ENCODE measurements at places on chromosomes 4 and X. TPM values are rescaled to one million over a fixed set of nuclear protein-coding genes. Genes with fewer than 3 reads are reported as not detected.

GPAT3 gene
- 2.1 TPM for total RNA-seq

DNA sequence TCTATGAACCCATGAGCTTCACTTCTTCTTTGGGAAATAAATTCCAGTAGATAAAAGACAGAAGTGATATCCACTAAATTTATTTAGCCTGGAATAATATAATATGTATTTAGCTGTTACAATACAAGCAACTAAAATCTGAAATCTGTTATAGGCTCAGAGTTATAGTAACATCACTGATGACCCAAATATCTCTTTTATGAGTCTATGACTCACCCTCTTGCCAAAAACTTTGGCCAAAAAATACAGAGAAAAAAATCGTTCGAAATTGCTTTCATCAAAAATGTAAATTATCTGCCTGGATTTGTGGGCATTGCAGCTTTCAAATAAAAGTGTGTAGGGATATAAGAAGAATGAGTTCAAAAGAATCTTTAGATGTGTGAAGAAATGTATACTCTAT, 89.4 kb upstream of the DKK2 start:
- no peak for DNase-seq

- DNase-seq: no peak
Measured at GRCh38 chr4:165991325-165992180, 118.5 kb downstream of the TLL1 start.

PIN4 gene
- total RNA-seq: 5.5 TPM

- no peak for DNase-seq
Measured at GRCh38 chrX:133645977-133646718, 230.9 kb upstream of the GPC4 start.

DNA sequence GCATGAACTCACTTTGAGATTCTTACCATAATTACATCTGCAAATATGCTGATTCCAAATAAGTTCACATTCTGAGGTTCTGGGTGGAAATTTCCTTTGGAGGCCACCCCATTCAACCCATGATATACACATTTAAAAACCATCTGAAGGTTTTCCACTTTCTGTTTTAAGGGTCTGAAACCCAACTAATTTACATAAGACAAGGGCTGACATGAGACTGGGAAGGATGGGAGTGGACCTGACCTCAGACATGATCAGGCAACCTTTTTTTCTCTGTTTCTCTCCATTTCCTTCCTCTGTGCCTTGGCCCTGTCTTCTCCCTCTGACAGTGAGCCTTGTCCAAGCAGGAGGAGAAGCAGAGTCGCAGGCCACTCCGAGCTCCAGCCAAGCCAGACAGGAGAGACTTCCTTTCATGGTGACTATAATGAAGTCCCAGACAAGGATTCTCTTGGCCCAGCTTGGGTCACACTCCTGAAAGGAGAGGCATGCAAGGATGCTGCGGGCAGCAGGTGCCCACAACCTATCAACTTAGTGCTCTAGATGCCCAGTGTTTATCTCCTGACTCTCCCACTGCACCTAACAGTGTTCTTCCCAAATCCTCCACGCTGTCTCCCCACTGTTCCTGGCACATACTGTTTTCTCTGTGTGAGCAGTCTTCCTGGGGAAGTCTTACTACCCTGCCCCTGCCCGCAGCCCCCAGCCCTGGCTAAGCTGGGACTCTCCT, 39.9 kb downstream of the MSX1 start:
- no peak for DNase-seq

GRCh38 chrX:108235986-108236385, 144.4 kb downstream of the ATG4A start:
- DNase-seq: no peak

ARHGAP36 gene
- not detected for total RNA-seq

GRCh38 chrX:10199212-10199611, 42.4 kb downstream of the CLCN4 start:
- DNase-seq: no peak

DNA sequence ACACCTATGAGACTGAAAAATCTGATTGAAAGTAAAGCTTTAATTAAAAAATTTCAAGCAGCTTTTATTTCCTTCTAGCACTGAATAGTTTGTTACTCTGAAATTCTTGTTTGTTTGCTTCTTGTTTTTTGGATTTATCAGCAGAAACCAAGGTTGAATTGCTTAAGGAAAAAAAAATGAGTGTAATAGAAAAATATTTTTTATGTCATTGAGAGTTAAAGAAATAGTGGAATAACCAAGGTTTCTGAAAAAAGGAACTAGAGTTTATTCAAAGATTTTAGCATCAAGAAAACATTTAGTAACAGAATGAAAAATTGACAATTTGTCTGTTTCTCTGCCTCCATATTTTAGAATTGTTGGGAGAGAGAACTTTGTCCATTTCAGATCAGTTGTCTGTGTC, 1852.2 kb downstream of the PCDH7 start:
- no peak for DNase-seq

LUZP4 gene
- not detected for total RNA-seq

DNA sequence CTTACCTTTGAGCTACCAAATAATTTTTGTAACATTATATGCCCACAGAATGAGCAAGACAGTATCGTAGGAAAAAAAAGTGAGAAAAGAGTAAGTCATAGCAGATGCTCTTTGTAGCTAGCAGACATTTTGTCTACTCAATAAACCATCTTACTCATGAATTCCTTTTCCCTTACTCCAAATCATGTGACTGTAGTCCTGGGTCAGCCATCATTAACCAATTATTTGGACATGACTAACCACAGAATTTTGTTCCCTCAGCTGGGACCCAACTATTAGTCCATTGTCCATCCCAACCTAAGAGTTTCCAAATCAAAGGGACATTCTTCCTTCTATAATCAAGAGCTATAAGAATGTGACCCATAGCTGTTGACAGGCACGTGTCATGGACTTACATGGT, 11.4 kb downstream of the UBE2D3 start:
- DNase-seq: no peak

DNA sequence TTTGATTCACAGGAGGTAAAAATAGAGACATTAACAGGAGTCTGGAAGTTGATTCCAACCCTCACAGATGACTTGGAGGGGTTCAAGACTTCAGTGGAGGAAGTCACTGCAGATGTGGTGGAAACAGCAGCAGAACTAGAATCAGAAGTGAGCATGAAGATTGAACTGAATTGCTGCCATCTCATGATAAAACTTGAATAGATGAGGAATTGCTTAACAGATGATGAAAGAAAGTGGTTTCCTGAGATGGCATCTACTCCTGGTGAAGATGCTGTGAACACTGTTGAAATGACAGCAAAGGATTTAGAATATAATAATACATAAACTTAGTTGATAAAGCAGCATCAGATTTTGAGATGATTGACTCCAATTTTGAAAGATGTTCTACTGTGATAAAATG, 76.5 kb downstream of the RELL1 start:
- no peak for DNase-seq

GDI1 gene
- 126 TPM for total RNA-seq

DNA sequence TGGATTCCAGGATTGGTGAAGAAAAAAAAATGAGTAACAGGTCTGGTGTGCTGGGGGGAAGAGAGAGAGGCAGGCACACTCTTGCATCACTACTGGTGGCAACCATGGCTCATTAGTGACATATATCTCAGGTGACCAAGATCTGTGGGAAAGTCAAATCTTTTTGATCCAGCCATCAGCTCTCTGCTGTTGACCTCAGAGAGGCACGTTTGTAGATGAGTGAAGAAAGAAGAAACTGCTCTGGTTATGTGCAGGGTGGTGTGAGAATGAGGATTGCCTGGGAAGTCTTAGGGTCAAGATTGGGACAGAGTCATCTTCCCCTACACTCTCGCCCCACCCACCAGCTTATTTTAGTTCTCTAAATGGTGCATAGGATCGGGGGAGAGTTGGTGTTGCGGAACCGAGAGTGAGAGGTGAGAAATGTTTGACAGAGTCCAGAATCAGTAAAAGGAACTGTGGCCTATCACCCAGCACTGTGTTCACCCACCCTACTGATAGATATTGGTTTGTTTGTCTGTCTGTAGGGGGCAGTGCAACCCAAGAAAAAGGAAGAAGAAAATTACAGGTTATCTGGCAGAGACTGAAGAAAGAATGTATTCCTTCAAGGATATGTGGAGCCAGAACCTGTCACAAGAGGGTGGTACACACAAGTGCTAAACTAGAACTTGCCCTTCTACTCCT, 21.9 kb downstream of the ARMCX6 start:
- DNase-seq: no peak

GRCh38 chrX:37993176-37993575, 13.2 kb upstream of the SYTL5 start:
- no peak for DNase-seq

SERTM2 gene
- not detected for total RNA-seq

DNA sequence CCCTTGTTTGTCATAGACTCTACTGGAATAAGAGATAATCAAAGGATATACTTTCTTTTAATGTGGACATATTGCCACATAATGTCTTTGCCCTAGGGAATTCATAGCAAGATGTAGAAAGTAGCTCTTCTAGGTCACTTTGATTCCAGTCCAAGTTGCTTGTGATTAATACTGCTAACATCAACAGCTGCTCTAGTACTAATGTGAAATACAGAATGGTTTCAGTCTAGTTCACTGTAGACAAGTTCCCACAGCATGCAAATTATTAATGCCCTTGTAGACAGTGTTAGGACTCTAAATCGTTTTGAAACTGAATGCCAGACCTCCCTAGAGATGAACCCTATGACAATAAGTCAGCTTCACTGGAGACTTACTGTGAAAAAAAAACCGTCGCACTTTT, 494.6 kb upstream of the ATOH1 start:
- no peak for DNase-seq

MXRA5 gene
- total RNA-seq: 0.03 TPM

HSD17B10 gene
- 188 TPM for total RNA-seq

ABLIM2 gene
- total RNA-seq: 0.30 TPM

GRCh38 chrX:51837921-51838320, 55.5 kb upstream of the MAGED1 start:
- DNase-seq: no peak

- DNase-seq: no peak
Measured at GRCh38 chr4:140653718-140654494, 85.1 kb upstream of the UCP1 start.

AVPR2 gene
- not detected for total RNA-seq

GRCh38 chr4:130178106-130178505, 1082.2 kb downstream of the C4orf33 start:
- no peak for DNase-seq

DNA sequence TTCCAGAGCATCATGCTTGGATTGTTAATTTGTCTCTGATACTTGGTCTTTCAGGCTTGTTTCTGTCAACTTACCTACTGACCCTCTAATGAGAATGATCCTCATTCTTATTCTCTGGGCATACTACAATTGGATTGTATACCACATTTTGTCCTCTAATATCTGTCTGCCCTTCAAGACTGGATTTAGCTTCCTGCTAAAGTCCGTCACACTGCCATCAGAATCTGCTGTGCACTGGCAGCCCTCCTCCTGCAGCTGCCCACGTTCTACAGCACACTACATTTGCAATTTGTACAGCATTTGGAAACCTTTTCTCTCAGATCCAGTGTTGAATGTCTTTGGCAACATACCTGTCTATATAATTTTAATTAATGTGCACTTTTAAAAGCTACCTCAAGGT, 183.1 kb downstream of the ZNF330 start:
- DNase-seq: no peak

DNA sequence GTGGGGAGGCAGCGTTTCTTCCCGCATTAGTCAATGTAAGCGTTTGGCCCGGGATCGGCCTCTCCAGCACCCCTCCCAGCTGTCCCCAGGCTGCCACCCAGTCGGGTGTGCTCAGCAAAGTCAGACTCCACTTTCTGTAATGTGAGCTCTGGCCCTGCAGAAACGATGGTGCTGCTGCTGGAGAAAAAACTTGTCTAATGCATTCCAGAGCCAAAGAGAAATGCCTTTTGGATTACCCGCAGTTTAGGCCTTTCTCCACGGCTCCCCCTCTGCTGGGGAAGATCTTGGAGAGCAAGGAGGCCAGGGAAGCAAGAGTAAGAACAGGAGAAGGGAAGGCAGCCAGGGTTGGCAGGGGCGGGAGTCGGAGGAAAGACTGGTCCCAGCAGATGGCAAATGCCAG, 55.2 kb downstream of the ELF4 start:
- no peak for DNase-seq

FNIP2 gene
- 10.6 TPM for total RNA-seq

DNA sequence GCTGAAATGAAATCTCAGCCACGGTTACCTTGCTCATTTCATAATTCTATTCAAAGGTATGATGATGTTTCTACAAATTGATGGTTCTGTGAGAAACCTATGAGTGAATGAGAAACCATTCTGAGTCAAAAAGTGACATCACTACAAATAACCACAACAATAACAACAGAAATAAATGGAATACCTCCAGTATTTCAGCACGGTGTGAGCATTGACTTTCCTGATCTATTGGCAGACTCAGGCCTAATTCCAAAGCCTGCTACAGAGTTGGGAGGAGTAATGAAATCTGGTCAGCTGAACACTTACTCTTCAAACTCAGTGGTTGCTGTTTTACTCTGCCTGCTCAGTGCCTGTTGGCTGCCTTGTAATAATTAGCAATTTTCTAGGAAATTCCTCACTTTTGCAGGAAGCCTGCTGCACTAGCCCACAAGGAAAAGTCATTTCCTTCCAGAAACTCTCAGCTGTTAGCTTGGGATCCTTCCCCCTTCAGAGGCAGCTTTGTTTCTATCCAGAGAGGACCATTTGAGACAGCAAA, 18.8 kb upstream of the SYNPO2 start:
- no peak for DNase-seq

DNA sequence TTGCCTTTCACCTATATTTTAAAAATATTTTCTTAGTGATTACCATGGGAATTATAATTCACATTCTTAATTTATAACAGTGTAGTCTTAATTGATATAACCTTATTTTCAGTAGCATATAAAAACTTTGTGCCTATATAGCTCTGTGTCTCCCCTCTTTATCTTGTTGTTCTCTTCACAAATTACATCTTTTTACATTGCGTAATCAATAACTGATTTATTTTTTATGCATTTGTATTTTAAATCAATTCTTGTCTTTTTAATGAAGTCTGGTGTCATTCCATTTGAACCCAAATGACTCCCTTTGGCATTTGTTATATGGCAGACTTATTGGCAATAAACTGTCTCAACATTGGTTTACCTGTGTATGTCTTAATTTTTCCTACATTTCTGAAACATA, 137.0 kb downstream of the SH3BGRL start:
- no peak for DNase-seq

GRCh38 chr4:7967501-7968261, 28.0 kb upstream of the AFAP1 start:
- DNase-seq: no peak

All from activated T-cell treated with anti-CD3 and anti-CD28 coated beads, Interleukin-2, amount 50 U/mL, for 4 hours (primary cell).